ENCODE measurements at places on chromosomes 7 and 10.

GRCh38 chr7:136116186-136116585 lies 139.0 kb upstream of the MTPN start:
- DNase-seq, result no peak

DNA sequence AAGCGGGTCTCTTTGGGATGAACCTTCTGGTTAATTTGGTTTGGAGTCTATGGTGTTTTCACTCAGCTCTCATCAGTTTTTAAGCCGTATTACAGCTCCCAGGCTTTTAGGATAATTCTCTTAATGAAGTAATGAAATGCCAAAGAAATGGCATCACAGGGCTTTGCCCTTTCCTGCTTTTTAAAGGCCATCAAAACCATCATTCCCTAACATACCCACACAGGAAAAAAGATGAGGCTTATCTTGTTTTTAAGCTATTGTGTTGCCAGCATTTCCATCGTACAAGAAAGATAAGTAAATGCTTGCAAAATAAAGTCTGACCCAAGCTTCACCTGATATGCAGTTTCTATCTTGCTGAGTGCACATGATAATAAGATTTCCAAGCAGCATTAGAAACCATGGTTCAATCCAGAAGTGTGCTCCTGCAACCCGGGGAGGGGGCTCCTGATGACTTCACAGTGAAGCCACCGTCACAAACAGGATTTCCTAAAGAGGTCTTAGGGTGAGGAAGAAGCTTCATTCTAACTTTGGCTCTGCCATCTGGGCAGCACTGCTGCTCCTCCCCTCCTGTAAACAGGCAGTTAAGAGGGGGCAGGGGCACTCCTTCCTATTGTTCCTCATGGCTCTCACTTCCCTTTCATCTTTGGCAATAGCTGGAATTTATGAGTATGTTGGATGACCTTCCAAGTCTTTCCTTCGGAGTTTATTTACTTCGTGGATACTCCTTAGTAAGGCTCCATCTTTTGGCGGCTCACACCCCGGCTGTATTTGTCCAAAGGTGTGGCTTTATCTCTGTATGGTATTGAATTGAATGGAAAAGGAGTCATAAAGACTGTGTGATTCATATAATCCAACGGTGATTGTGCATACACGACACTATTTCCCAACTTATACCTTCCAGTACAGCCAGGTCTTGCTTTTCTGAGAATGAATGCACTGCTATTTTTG lies 55.2 kb upstream of the FAM133B start:
- no peak for DNase-seq

DNA sequence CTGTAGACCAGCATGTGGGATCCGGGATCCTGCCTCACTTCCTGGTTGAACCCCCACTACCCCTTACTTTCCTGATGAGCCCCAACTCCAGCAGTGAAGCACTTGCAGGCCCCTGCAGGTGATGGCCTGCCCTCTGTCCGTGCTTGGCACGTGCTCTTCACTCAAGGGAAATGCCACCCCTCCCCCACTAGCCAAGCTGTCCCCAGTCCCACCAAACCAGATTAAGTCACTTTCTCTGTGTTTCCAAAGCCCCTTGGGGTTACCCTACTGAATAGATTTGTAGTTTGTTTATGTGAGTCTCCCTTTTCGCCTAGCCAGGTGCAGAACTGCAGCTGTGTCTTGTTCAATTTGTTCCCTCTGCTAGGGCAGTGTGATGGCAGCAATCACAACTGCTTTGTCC lies 121.7 kb downstream of the WDFY4 start:
- no peak for DNase-seq

DNA sequence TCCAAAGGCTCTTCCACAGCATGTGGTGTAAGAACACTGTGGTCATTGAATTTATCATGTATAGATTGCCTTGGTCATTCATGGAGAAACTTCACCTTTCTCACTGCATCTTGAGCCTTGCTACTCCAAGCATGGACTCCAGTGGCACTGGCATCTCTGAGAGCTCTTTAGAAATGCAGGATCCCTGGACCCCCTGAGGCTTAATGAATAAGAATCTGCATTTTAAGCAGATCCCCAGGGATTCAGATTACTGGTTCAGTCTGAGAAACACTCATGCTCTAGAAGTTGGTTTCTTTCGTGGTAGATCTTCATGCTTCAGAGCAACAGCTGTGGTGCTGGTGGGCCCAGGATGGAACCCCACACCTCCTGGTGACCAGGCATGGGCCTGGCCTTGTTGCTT lies 63.2 kb downstream of the CFAP58 start:
- no peak for DNase-seq

DNA sequence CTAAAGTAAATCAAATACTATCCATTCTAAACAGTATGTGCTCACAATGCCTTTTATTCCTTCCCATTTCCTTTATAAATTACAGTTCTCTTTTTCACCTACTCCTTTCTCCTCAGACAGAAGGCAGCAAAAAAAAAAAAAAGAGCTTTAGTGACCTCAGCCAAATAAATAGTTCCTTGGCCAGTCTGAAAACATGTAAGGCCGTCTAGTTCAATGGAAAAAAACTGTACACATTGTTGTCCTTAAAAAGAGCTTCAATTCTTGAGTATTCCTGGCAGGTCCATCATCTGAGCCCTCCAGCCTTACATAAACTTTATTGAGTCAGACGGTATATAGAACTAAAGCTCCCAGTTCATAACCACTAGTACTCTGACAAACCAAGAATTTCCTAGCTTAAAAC lies 185.4 kb downstream of the CACNA2D1 start:
- DNase-seq, result no peak

DNA sequence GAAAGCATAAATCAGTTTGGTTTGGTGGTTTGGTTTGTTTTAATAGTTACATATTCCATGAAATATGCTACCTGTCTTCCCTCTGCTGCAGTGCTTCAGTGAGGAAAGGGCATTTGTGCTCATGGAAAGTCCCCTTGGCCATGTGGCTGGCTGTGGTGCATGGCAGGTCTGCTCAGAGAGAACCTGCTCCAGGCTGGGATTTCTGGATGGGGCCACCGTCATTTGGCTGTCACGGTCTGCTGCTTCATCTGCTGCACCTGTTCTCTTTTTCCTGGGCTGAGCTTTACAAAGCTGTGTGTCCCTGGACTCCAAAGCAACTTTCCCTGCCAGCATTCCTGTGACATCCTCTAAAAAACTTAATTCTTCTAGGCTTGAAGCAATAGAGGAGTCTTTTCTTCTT lies 8.9 kb downstream of the CDK14 start:
- DNase-seq, result no peak

- no peak for DNase-seq
Measured at GRCh38 chr7:44291066-44291732, 34.2 kb downstream of the CAMK2B start.

DNA sequence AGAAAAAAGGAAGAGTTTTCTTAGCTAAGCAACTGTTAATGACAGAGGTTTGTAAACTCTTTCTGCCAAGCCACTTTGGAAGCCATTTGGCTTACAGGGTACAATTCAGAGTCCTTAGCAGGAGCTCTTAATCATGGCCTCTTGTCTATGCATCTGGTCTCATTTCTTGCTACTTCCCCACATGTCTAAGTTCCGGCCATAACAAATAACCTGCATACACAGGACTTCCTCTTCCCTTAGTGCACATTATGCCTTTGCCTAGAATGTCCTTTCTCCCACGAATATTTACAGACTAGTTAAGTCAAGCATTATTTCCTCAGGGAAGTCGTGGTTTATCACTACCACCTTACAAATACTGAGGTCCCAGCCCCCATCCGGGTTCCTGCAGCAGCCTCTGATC lies 8.6 kb upstream of the UPF2 start:
- no peak for DNase-seq

- DNase-seq, result peak; percentile 23
Measured at GRCh38 chr7:87926581-87927461, 7.2 kb upstream of the ADAM22 start.

- DNase-seq, result no peak
Measured at GRCh38 chr10:7610026-7610425, 56.7 kb downstream of the ITIH5 start.

GRCh38 chr10:22677333-22677732 lies 37.0 kb downstream of the PIP4K2A start:
- no peak for DNase-seq
